ENCODE measurements at places on chromosomes 2 and 18.
A peak's percentile ranks its signal among the peaks of the same experiment; 100 is the strongest.

GRCh38 chr2:197242719-197243118 is 67.9 kb downstream of the ANKRD44 start:
- DNase-seq = no peak

- DNase-seq = no peak
These were observed 108.1 kb downstream of the TRIB2 start for GRCh38 chr2:12824778-12825379.

DNA sequence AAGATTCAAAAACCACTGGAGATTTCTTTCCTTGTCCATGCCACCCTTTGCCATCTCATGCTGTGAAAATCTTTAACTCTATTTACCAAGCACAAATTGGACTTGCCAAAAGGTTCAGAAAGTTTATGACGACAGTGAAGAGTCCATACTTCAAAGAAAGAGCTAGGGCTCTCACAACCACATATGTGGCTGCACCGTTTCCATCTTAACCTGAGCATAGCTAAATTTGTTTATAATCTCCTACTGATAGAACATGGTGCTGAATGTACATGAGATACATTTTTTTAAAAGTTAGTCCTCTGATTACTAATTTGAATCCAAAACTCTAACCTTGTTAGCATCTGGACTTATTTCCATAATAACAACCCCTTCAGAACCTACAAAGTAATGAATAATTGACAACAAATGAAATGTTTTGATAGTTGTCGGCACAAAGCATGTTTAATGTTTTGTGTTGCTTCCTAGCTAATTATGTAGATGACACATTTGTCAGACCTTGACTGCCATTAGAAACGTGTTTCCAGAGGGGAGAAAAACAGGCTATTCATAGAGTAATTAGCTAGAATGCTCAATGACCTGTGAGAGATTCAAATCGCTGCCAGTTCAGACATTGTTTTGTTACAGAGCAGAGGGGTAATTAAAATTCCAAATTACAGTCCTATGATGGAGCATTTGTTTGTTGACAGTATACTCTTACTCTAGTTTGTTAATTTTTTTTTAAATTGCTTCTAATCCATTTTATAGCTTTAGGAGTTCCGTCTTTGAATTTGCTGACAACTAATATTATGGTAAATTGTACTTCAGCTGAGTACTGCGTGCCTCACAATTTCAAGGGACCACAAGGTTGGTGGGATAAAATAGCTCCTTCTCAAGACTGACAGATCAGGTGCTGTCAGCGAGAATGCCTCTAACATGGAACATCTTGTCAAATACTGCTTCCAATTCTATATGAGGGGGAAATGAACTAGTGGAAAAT is 31.8 kb downstream of the ARHGAP15 start:
- DNase-seq = no peak

GRCh38 chr2:23453836-23454460 is 69.0 kb downstream of the KLHL29 start:
- DNase-seq = no peak

DNA sequence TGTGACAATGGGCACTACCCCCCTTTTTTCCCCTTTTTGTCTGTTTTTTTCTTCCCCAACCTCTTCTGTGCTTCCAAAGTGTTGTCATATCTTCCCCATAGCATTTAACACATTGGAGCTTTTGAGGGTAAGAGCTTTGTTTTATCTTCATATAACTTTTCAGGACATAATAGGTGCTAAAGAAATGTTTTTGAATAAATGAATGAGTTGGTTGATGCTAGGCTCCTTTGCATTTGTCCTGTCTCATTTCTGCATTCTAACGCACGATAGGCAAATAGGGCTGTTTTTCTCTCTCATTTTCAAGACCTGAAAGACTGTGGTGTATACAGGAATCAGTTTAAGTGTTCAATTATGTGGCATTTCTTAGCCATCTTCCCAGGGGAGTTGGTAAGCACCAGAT is 832 bp upstream of the COPS7B start:
- DNase-seq = no peak

DNA sequence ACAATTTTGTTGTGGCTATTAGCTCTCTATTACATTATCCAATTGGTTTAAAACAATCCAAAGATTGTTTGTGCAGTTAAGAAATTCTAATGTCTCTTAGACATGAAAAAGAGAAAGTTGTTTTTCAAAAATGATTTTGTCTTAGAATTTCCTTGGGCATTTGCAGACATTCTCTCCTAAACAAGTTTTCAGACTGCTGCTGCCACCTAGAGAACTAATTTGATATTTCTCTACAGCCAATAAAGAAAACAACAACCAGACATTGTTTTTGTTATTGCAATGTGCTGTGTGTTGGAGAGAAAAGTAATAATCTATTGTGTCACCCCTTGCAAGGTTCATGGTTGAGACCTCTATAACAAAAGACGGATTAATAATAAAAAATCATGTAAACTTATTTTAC is 119.0 kb upstream of the SYT4 start:
- DNase-seq = peak; percentile 46

- no peak for DNase-seq
These were observed 68.2 kb downstream of the ZCCHC2 start for GRCh38 chr18:62590799-62591590.

GRCh38 chr18:21262979-21263378 is 20.9 kb downstream of the GREB1L start:
- no peak for DNase-seq

DNA sequence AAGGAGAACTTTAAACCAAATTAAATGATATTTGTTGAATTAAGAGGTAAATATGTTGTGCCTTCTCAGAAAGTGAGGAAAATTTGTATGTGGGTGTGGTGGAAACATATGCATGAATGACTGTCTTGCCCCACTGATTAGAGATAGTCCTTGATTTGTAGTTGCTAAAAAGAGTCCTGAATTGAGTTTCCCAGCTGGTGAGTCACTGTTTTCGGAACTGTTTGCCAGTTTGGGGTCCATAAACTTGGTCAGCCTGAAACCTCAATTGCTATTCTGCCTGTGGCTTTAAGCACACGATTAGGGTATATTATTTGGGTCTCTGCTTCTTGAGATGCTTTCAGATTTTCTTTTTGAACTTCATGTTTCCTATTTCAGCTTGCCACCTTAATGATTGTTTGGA is 53.3 kb downstream of the PIKFYVE start:
- DNase-seq = no peak

DNA sequence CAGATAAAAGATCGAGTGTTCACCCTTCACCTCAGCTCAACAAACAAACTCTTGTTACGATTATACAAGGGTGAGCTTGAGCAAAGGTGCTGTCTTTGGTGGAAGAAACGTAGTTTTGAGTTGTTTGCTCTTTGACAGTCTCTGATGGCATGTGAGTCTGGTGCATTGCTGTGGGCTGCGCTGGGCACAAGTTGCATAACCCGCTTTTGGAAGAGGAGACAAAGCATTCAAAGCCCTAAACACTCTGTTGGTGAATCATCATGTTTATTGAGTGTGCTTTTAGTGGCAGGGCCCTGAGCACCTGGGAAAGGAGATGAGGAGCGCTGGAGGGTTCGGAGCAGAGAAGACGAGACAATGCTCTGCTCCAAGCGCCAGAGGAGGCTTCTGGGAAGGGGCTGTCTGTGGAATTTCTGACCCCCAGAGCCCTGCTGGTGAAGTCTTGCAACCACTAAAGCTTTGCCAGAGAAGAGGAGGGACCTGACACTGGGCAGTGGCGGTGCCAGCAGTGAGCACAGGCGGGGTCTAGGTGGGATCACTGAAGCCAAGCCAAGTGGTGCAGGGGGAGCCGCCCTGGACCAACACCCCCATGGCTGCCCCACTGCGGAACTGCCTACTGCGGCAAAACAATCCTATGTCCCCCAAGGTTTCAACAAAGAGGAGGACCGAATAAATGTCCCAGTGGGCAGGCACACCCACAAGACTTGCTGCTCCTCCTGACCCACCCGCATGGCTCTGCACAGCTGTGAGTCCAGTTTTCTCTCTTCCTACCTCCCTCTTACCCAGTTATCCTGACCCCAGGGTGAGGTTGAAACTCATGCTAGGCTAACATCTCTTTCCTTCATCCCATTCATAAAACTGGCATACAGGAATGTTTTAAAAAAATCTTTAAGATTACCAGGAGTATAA is 64.0 kb downstream of the TNFRSF11A start:
- no peak for DNase-seq

DNA sequence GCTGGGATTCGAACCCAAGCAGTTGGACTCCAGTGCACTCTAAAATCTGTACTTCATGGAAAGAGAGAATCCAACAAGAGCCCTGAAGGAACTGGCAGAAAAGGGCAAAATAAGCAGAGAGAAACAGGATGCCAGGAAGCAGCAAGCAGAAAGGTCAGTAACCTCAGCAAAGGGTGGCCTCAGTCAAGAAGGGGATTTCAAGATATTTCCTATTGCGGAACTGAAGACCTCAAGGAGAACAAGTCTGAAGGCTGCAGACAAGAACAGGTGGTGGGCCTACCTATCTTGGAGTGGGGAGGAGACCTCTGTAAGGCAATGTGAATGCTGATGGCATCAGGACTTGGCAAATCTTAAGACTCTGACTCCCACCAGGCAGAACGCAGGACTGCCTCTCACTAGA is 20.1 kb upstream of the MREG start:
- no peak for DNase-seq

GRCh38 chr2:83874712-83875430 is 584.2 kb downstream of the SUCLG1 start:
- DNase-seq = no peak

DNA sequence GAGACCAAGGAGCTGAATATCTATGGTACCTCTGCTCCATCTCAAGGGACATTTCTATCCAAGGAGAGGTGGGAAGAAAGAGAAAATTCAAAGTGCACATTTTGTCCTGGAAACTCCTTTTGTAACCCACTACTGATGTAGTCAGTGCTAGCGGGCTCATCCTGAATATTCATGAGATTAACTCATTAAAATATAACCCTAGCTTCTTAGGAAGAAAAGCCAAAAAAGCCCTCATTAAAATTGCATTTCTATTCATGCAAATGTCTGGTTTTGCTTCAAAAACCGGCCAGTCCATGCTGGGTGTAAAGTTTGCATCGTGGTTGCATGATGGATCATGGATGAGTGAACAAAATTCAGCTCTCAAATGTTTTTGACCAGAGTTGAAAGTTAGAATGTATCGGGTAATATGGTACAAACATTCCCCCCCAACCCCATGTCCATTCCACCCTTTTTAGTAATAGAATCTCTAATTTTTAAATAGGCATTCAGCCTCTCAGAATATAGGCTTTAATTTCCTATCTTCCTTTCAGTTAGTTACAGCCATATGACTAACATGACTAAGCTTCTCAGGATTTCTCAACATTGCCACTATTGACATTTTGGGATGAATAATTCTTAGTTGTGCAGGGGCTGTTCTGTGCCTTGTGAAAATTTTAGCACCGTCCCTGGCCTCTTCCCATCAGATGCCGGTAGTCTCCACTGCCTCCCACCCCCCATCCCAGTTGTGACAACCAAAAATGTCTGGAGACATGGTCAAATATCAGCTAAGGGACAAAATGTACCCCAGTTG is 104.2 kb upstream of the RND3 start:
- DNase-seq = no peak

- no peak for DNase-seq
These were observed 19.7 kb upstream of the IL18R1 start for GRCh38 chr2:102335871-102336366.

- DNase-seq = peak; percentile 46
These were observed 14.4 kb downstream of the RAB12 start for GRCh38 chr18:8623549-8624106.

DNA sequence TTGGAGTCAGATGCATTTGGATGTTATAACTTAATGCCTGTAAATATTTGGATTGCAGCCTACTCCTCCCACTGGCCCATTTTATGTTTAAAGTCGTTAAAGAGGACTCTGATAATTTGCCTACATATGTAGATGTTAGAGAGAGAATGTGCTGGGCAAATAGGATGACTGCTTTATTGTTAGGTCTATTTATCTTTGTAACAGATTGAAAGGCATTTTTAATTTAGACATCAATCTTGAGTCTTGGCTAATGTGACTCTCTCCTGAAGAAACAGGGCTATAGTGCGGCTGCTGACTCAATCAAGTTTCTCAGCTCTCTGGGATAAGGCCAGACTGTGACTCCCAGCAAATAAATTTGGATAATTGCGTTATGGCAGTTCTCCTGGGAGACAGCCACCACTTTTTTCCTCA is 1101.4 kb downstream of the CBLN2 start:
- DNase-seq = no peak

GRCh38 chr2:232438951-232439757 is 16.8 kb upstream of the ALPI start:
- peak; percentile 31 for DNase-seq

GRCh38 chr18:62458868-62459716 is 63.7 kb upstream of the ZCCHC2 start:
- DNase-seq = no peak

DNA sequence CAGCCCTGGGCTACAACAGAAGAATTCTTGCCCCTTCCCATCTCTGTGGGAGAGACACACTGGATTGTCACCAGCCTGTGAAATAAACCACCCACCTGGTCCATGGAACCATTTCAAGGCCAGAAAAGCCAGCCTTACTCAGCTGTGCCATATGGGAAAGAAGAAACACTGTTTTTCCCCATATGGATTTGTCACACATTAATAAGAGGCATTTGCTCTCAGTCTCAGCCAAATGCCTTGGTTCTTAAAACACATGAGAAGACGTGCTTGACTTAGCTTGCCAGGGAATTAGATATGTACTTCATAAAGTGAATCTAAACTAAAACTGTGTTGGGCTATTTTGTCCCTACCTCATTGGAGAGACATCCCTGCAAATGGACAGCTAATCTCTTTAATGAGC is 308.6 kb upstream of the TNP1 start:
- DNase-seq = no peak

DNA sequence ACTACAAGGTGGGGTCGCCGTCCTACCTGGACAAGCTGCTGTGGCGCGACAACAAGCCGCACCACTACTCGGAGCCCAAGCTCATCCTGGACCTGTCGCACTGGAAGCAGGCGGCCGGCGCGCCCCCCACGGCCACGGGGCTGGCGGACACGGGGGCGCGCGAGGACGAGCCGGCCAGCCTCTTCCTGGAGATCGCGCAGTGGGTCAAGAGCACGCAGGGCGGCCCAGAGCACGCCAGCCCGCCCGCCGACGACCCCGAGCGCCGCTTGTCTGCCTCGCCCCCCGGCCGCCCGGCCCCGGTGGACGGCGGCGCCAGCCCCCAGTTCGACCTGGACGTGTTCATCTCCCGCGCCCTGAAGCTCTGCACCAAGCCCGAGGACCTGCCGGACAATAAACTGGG is 90.4 kb downstream of the MRO start:
- no peak for DNase-seq

GRCh38 chr2:8671802-8672201 is 10.1 kb upstream of the ID2 start:
- no peak for DNase-seq

All from SK-MEL-5 (cell line).